NCI-H2029 treated with DMSO at 0.1 percent for 48 hours (cell line): ENCODE measurements at places on chromosomes 1 and 21.

- DNase-seq = no peak
Observed at GRCh38 chr1:26094076-26094669, 17.5 kb upstream of the PDIK1L start.

DNA sequence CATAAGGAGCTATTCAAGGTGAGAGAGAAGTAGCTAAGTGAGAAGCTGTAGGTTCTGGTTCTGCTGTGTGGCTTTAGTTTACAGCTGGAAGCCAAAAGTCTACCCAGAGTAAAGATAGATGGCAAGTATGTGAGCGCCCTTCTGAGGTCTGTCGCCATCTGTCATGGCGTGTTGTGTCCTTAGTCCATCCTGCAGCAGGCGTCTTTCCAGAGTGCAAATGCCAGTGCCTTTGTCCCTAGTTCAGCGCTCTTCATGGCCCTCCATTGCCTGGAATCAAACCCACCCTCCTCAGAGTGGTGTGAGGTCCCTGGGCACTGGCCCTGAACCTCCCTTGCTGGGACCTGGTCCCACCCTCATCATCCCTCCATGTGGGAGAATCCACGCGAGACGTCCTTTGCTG lies 96.6 kb downstream of the ADARB1 start:
- DNase-seq = no peak

DNA sequence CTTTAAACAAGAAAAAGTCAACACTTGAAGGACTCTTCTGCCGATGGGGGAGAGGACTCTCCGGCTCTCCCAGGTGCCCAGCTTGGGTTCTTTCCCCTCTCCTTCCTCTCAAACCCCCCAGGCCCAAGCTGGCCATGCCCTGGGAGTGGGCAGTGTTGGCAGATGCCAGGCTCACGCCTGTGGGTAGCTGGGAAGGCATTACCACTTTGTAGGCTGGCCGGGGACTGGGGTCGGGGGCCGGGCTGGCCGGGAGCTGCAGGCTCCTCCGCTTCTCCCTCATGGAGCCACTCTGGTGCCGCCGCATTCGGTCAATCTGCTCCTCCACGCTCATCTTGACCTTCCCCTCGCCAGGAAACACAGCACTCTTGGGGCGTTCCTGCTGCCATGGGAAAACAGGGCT lies 16.4 kb upstream of the GOLT1A start:
- no peak for DNase-seq

- DNase-seq = no peak
Observed at GRCh38 chr1:17292299-17293160, 15.5 kb upstream of the PADI4 start.
